Activated naive CD4-positive, alpha-beta T cell treated with anti-CD3 and anti-CD28 coated beads, Interleukin-2, amount 50 U/mL, for 72 hours (primary cell): ENCODE measurements at places on chromosomes 12 and 14. TPM values are rescaled to one million over a fixed set of nuclear protein-coding genes. Genes with fewer than 3 reads are reported as not detected.

DNA sequence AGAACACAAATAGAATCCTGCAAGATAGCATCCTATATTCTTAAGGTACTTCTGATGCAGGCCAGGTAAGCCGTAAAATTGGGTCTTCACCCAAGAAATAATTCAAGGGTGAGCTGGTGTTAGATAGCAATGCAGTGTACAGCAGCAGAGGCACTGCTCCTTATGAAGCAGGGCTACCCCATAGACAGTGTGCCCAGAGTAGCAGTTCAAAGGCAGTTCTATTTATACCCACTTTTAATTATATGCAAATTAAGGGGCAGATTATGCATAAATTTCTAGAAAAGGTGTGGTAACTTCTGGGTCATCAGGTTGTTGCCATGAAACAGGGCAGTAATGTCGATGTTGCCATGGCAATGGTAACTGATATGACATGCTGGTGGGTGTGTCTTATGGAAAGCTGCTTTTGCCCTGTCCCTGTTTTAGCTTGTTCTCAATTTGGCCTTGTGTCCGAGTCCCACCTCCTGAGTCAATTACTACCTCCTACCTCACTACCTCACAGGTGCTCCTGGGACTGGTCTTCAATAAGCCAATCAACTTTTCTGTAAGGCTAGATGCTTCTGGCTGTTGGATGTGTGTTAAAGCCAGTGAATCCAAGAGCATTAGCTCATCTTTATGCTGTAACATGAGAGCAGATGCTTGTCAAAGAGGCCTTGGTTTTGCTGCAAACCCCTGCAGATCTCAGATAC is 61.0 kb downstream of the PPM1A start:
- no peak for DNase-seq

- no peak for DNase-seq
These were observed 29.7 kb downstream of the LGR5 start for GRCh38 chr12:71469258-71469750.

DNA sequence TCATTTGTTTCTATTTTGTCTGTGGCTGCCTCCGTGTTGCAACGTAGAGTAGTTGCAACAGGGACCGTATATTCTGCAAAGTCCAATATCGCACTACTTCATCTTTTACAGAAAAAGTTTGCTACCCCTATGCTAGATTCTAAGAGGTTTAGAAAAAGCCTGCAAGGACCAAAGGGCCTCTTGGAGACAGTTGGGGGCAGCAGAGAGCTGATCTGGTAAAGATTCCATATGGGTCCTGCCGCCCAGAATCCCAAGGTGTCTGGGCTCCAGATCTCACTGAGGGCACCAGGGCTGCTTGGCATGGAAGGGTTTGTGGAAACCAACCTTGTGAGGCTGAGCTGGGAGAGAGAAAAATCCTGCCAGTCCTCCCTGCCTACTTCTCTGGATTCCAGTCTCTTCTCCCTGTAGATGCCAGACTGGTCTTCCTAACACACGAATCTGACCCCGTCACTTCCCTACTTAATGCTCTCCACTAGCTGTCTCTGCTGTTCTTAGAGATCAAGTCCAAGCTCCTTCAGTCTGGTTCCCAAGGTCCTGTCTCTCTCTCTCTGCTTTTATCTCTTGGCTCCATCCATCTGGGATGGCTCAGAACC is 74.6 kb downstream of the GLRX5 start:
- DNase-seq: no peak

- no peak for DNase-seq
These were observed 749.1 kb upstream of the TBX3 start for GRCh38 chr12:115433014-115433634.

DNA sequence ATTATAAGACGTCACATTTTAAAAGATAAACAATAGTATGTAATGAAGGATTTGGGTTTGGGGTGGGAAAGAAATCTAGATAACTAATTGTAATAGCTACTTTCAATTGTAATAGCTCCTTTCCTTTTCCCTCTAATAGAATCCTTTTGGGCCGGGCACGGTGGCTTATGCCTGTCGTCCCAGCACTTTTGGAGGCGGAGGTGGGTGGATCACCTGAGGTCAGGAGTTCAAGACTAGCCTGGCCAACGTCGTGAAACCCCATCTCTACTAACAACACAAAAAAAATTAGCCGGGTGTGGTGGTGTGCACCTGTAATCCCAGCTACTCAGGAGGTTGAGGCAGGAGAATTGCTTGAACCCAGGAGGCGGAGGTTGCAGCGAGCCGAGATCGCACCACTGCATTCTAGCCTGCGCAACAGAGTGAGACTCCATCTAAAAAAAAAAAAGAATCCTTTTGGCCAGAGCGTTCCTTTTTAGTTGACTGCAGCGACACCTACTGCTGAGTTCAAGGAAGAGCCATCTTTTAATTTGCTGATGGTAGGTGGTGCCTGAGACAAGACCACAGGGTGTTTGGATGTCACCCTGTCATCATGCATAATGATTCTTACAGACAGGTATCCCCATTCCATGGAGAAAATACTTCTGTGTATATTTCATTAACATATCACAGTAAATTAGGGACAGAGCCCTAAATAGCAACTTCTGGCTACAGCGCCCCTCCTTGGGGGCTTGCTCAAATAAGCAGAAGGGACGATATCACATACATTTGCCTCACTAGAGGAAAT is 79.5 kb downstream of the ARMH4 start:
- DNase-seq: no peak

DNA sequence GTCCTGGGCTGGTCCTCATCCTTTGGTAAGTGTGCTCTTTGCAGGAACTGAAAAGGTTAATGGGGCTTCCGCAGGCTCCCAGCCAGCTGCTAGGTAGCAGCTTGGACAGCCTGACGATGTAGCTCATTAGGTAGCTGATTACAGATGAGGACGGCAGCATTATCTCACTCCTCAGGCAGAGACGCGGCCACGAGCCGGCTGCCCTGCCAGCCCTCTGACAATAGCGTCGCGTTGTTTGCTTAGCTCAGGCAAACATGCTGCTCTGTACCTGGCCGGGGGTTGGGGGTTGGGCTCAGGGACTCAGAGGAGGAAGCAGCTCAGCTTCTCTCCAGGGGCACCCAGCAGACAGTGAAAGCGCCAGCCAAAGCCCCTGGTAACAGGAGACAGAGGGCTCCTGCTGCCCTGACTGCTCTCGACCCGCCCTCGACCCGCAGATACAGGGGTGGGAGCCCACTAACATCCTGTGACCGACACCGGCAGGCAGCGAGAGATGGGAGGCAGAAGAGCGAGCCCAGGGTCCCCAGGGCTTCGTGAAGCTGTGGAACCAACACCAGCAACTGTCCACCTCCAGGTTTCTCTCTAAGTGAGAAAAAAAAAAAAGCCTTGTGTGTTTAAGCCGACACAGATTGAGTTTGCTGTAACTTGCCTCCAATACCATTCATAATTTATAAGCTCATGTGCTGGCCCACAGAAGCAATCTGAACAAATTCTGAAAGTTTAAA is 53.4 kb upstream of the DLK1 start:
- no peak for DNase-seq

GRCh38 chr12:80813820-80814219 is 97.1 kb downstream of the MYF5 start:
- DNase-seq: no peak

- DNase-seq: no peak
These were observed 26.1 kb downstream of the SMCO2 start for GRCh38 chr12:27472604-27473003.

TGM1 gene
- total RNA-seq: 7.9 TPM
